Activated T-cell treated with anti-CD3 and anti-CD28 coated beads for 24 hours (primary cell): ENCODE measurements at places on chromosomes 1 and 21.
A peak's percentile ranks its signal among the peaks of the same experiment; 100 is the strongest.

GRCh38 chr1:109395602-109396512, 1.9 kb downstream of the SORT1 start:
- no peak for DNase-seq

GRCh38 chr1:24919791-24920532, 10.1 kb downstream of the RUNX3 start:
- DNase-seq: peak; percentile 56

- no peak for DNase-seq
Observed at GRCh38 chr1:176976225-176976624, 188.3 kb downstream of the ASTN1 start.

DNA sequence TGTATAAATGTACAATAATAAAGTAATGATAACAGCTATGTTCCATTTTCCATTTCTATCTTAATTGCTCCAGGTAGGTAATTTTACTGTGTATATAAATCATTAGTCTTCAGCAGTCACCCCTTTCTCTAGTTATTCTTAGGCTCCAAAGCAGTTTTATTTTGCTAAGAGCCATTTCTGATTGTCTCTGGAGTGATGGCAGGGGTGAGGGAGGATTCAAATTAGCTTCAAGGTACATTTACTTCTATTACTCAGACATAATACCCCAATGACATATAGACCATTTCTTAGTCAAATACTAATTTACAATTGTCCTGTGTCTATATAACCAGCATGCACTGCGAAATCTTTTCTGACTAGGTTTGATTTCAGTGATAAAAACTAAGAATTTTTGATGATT, 663.4 kb upstream of the PRMT6 start:
- DNase-seq: no peak

DNA sequence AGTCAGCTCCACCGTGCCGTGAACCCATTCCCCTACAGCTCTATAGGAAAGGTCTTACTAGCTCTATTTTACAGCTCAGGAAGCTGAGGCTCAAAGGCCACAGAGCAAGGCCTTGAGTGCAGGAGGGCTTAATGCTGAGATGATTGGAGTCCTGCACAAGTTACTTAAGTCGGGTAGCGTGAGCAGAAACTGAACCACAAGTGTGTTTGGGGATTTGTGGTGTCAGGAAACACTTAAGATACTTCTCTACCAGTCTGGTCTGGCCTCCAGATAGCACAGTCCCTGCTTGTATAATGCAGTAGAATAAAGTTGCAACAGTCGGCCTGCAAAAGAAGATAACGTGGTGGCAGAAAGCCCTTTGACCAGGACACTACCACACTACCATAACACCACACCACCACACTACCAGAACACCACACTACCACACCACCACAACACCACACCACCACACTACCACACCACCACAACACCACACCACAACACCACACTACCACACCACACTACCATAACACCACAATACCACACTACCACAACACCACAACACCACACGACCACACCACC, 118.1 kb downstream of the SPSB1 start:
- DNase-seq: no peak

DNA sequence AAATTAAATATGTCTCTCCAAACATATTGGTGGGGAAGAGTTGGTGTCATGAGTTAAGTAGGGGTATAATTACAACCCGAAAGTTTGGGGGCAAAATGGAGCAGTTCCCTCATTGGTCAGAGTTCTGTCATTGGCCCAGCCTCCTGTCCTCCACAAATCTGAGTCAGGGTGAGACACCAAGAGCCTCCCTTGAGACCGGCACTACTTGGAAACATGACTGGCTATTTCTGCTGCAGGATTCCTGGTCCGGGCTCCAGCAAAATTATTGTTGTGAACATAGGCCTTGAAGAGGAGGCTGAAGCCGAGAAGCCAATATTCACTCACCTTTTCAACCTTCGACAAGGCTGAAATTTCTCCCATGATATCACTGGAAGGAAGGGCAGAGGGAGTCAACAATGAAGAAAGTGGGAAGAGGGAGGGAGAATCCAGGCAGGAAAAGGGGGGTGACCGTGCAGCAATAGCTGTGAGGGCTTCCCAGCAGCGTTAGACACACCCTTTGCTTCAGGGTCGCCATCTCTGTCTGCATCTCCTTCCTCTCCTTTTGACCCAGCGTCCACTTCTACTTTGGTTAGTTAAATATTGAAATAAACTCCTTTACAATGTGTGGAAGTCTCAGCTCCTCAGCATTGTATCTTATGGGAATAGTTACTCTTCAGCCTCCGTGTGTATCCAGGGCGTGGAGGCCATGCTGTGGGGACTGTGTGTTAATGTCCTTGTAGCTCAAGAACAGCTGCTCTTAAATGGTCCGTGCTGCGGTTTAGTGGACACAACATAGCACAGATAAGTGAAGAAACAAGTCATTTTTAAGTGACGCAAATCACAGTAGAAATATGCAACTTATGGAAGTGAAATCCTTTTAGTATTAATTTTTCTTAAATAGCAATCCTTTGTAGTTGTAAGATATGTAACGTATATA, 307.4 kb downstream of the DISC1 start:
- DNase-seq: no peak

- no peak for DNase-seq
Observed at GRCh38 chr21:33042812-33043211, 17.1 kb downstream of the OLIG2 start.

GRCh38 chr1:201883266-201883665, 5.4 kb upstream of the SHISA4 start:
- DNase-seq: no peak

GRCh38 chr21:26555540-26556146, 17.4 kb downstream of the CYYR1 start:
- DNase-seq: no peak

- DNase-seq: no peak
Observed at GRCh38 chr21:38506661-38507281, 8.5 kb upstream of the ERG start.

- DNase-seq: no peak
Observed at GRCh38 chr1:179288977-179289376, 4.6 kb upstream of the SOAT1 start.

- DNase-seq: no peak
Observed at GRCh38 chr1:247273013-247273412, 17.1 kb downstream of the VN1R5 start.

DNA sequence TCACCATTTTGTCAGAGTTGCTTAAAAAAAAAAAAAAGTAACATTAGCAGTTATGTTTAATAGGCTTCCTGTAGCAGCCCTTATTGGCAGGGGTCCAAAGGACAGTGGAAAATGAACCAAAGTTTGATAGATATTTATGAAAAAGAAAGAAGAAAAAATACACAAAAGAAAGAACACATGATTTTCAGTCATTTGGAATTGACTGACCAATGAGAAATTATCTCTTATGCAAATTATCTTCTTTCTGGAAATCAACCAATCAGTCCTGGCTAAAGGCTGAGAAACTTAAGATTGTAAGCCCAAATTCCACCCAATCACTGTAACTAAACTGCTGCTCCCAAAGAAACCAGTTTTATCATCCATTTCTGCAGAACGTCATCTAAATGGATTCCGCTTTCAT, 282.4 kb downstream of the TM2D1 start:
- no peak for DNase-seq

- no peak for DNase-seq
Observed at GRCh38 chr21:29155118-29155932, 24.9 kb downstream of the MAP3K7CL start.

GRCh38 chr1:215083383-215083961, 935 bp downstream of the KCNK2 start:
- no peak for DNase-seq

GRCh38 chr1:38745476-38746401, 113.8 kb downstream of the RRAGC start:
- DNase-seq: no peak

GRCh38 chr1:89114662-89115061, 11.3 kb downstream of the GBP2 start:
- no peak for DNase-seq

- DNase-seq: peak; percentile 63
Observed at GRCh38 chr1:85200463-85201339, at the start of gene SYDE2. SYDE2 (minus strand) TSS chr1:85201016; CDS start chr1:85200996, 20 bp downstream.

DNA sequence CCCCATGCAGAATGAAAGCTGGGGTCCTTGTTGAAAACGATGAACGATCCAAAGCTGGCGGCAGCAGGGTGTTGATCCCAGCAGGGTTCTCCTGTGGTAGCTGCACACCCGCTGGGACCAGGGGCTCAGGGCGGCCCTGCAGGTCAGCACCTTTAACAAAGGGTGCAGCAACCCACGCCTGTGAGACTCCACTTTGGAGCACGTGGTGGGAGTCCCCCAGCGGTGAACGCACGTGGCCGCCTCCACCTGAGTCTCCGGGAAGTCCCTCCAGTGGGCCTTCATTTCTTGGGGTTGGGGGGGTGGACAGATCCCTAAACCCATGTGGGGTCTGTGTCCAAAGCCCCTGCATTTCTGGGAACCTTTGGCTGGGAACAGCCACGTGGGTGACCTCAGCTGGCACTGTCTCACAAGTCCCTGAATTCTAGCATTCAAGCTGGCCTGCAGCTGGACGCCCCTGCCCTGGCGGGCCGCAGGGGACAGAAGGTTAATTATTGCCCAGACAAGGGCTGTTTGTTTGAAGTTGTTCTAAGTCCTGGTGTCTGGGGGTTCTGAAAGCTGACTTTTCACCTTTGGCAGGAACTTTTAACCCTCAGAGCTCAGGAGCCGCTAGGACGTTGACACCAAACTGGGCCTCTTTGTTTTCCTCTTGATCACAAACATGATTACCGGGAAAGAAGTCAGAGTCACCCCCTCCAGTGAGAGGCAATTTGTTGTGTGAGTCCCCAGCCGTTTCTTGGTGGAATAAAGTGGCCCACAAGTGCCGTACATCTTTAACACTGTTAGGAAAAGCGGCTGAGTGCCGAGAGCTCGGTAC, 64.5 kb downstream of the COL18A1 start:
- no peak for DNase-seq

DNA sequence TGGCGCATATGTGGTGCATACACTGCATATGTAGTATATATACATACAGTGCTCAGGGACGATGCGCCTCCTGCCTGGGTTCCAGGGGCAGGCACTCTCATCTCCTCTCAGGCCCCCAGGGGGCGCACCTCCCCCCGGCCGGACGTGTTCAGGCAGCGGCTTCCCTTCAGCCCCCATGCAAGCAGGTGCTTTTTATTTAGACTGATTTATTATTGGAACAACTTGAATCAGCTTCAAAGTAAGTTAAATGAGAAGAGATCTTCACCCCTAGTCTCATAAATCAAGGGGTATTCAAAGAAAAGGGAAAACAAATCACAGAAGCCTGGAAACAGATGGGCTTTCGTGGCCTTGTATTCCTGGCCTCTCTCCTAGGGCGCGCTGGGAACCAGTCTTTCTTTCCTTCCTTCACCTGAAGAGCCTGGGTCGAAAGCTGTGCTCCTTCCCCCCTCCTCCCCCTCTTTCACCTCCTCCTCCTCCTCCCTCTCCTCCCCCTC, 64.6 kb downstream of the UBIAD1 start:
- DNase-seq: peak; percentile 64

GRCh38 chr1:23062271-23062670, 43.0 kb downstream of the KDM1A start:
- DNase-seq: no peak

DNA sequence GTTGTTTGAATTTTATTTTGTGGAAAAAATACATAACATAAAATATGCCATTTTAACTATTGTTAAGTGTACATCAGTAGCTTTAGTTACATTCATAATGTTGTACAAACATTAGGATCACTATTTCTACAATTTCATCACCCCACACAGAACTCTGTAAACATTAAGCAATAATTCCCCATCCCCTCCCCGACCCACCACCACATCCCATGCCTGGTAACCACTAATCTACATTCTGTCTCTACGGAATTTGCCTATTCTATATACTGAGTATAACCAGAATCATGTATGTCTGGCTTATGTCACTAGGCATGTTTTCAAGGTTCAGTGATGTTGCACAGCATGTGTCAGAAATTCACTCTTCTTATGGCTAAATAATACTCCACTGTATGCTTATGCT, 47.7 kb downstream of the CDC42BPA start:
- no peak for DNase-seq

GRCh38 chr1:22117851-22118250, 25.0 kb downstream of the WNT4 start:
- no peak for DNase-seq

DNA sequence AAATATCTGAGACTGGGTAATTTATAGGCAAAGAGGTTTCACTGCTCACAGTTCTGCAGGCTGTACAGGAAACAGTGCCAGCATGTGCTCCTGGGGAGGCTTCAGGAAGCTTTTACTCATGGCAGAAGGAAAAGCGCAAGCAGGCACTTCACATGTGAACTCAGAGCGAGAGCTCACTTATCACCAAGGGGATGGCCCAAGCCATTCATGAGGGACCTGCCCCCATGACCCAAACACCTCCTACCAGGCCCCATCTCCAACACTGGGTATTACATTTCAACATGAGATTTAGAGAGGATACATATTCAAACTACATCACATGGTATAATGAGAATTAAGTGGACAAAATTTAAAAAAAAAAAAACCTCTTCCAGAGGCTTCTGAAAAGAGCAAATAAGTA, 13.7 kb downstream of the WASF2 start:
- DNase-seq: no peak

DNA sequence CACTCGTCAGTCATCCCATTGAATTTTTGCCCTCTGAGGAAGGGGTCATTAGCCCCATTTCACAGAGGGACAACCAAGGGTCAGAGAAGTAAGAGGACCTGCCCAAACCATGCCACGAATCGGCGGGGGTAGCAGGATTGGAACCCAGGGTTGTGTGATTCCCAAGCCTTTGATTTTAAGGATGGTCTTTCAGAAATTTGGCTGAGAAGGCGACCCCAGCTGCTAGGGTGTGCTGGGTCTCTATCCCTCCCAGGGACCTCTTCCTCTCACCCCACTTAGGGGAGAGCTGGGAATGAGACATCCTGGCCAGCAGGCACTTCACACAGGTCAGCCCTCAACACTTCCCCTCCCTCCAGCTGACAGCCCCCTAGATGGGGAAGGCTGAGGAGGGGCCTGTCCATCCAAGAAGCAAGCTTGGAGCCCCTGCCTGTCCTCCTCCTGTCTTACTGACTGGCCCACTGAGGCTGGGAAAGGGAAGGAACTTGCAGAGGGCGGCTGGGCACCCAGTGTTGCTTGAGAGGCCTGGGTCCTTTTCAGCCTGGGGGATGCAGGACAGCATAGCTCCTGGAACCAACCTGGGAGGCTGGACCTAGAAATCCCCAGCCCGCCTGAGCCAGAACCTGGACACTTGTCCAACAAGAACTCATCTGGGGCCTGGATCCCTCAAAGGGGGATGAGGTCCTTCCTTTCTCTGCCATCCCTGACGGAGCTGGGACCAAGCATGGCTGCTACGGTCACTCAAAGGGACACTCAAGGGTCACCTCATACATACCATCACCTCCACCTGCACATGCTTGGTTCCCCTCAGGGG, 1.7 kb downstream of the SDC3 start:
- no peak for DNase-seq
